ENCODE measurements at places on chromosomes 5 and 9.

- no peak for DNase-seq
Observed at GRCh38 chr9:93579711-93580516, 3.5 kb downstream of the PHF2 start.

DNA sequence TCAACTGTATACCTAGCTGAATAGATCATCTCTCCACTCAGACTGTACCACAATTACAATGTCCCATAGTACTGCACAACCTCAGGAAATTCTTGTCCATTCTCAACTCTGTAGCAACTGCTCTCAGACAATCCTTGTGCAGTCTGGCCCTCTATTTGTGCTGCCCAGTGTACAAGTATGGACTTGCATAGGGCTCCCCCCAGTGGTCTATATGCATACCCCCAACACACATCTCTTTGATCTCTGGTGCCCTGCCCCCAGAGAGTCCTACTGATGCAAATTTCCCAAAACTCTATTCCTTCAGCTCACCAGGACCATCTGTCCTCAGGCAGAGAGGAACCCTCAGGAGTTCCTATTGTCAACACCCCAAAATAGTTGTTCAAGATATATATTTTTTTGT is 205.3 kb downstream of the SLCO4C1 start:
- DNase-seq: no peak

DNA sequence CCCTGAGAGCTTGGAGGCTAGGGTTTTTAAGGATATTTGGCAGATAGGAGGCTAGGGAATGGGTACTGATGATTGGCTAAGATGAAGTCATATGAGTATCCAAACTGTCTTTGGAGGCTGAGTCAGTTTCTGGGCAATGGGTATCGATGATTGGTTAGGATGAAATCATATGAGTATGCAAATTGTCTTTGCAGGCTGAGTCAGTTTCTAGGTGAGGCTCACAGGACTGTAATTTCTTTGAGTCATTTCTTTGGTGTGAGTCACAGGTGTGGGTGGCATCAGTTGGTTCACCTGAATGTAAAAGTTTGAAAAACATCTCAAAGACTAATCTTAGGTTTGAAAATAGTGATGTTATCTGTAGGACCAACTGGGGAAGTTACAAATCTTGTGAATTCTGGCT is 1068.0 kb downstream of the NR2F1-AS1 start:
- no peak for DNase-seq

- no peak for DNase-seq
Observed at GRCh38 chr9:114281473-114282103, 41.3 kb upstream of the ORM1 start.

GRCh38 chr9:33236571-33236970 is 3.4 kb upstream of the SPINK4 start:
- no peak for DNase-seq

GRCh38 chr5:82942083-82942881 is 134.9 kb downstream of the TMEM167A start:
- DNase-seq: no peak

GRCh38 chr5:3512361-3513095 is 83.1 kb upstream of the IRX1 start:
- no peak for DNase-seq

DNA sequence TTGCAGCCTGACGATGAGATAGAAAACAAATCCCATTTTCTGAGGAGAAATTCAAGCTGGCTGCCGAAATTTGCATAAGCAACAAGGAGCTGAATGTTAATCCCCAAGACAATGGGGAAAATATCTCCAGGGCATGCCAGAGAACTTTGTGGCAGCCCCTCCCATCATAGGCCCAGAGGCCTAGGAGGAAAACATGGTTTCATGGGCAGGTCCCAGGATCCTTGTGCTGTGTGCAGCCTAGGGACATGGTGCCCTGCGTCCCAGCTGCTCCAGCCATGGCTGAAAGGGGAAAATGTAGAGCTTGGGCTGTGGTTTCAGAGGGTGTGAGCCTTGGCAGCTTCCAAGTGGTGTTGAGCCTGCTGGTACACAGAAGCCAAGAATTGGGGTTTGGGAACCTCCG is 48.8 kb upstream of the MAN2A1 start:
- DNase-seq: no peak

DNA sequence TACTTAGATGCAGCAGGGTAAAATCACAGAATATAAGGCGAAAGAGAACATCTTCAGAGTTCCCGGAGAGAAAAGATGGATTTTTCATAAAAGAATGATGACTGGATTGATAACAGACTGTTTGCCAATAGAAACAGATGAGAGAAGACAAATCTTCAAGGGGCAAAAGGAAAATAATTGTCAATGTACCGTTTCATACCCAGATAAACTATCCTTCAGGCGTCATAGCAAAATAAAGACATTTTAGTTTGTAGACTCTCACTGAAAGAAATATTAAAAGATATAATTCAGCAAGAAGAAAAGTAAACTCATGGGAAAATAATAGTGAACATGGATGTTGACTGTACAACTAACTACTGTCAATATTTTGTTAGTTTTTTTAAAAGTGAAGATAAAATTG is 174.2 kb downstream of the CRB2 start:
- DNase-seq: no peak

- DNase-seq: no peak
Observed at GRCh38 chr5:41770799-41771198, 99.4 kb downstream of the OXCT1 start.

- DNase-seq: no peak
Observed at GRCh38 chr5:60395712-60396329, 304.1 kb downstream of the DEPDC1B start.

GRCh38 chr5:77076961-77077828 is 9.9 kb downstream of the ZBED3 start:
- no peak for DNase-seq

GRCh38 chr5:32563614-32564013 is 21.7 kb upstream of the SUB1 start:
- DNase-seq: no peak

- DNase-seq: no peak
Observed at GRCh38 chr9:134558124-134558905, 83.3 kb upstream of the COL5A1 start.

DNA sequence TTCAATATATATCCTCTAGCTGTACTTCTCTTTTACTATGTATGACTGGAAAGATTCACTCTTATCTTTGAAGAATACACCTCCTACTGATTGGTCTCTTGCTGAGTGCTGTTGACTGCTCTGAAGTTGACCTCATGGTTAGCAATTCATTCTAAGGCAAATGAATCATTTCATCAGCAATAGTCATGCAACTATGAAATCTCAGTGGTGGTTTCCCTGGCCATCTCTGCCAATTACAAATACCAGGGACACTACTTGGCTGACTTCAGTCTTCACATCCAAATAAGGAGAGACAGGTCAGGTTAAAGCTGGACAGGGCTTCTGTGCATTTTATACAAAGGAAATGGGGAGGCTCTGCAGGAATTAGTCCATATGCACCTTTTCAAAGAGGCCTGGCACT is 333.5 kb upstream of the ACTBL2 start:
- DNase-seq: peak; percentile 96

GRCh38 chr5:71778678-71779276 is 59.7 kb downstream of the CARTPT start:
- peak; percentile 18 for DNase-seq

DNA sequence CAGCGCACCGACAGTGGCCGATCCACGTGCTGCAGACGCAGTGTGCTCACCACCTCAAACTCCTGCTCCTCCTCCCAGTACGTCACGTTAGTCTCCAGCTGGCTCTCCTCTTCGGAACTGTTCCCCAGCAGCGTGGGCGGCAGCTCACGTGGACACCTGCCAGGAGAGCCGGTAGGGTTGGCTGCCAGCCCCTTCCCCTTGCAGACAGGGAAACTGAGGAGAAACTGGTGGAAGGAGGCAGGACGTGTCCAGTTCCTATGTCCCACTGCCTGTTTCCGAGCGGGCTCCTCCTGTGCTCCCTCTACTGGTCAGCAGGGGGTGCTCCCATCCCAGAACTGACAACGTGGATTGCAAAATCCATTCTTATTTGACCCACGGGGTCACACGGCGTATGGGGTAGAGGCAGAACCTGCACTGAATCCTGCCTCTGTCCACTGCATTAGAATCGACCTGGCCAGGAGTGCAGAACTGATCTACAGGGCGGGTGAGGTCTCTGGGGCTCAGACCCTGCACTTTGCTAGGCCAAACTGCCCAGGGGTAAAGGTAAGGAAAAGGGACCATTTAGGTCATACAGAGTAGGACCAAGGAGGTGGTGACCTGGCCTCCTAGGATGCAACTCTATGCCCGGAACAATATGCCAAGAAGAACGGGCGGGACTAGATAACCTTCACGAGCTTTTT is 25.7 kb downstream of the PDGFRB start:
- DNase-seq: no peak

DNA sequence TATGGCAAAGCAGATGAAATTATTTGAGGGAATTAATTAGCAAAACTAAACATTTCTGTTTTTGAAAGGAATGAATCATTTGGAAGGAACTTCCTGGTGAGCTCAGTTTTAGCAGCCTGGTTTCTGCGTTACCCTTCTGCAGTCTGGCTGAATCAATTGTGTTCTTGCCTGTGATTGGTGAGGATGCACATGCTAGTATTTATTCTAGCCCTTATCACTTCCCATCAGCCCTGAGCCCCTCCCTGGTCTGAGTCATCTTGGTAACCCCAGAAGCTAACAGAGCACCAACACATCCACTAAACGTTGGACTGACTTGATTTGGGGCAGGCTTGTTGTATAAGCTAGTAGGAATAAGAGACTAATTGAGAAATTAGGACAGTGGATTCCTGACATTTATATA is 6.6 kb downstream of the TJP2 start:
- DNase-seq: peak; percentile 93

- DNase-seq: no peak
Observed at GRCh38 chr5:78958672-78959445, 26.3 kb downstream of the ARSB start.

GRCh38 chr5:33343676-33344327 is 97.0 kb upstream of the TARS1 start:
- DNase-seq: peak; percentile 89

DNA sequence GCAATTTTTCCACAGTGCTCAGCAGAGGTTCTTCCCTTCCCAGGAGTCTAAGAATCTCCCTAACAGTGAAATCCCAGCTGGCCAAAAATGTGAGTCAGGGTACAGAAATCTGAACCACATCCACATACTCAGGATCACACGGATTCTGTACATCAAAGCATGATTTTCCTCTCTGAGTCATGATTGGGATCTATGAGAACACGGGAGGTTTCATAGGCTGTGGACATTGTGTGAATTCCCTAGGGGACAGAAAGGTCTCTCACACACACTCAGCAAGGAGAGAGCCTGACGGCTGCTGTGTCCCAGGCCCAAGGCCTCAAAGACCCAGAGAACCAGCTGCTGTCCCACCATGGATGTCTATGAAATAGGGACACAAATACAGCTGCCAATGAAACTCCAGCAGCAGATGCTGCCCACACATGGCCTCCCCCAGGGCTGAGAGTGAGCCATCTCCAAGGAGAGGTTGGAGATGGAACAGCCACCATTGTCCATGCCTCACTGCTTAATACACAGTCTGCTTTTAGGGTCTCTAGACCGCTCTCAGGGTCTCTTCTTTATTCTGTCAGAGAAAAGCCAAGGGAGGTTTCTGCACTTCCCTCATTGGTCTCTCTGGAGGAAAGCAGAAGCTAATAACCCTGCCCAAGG is 102.7 kb downstream of the ADAMTS12 start:
- peak; percentile 100 for DNase-seq

- peak; percentile 8 for DNase-seq
Observed at GRCh38 chr5:108481355-108481931, 99.5 kb upstream of the FBXL17 start.

DNA sequence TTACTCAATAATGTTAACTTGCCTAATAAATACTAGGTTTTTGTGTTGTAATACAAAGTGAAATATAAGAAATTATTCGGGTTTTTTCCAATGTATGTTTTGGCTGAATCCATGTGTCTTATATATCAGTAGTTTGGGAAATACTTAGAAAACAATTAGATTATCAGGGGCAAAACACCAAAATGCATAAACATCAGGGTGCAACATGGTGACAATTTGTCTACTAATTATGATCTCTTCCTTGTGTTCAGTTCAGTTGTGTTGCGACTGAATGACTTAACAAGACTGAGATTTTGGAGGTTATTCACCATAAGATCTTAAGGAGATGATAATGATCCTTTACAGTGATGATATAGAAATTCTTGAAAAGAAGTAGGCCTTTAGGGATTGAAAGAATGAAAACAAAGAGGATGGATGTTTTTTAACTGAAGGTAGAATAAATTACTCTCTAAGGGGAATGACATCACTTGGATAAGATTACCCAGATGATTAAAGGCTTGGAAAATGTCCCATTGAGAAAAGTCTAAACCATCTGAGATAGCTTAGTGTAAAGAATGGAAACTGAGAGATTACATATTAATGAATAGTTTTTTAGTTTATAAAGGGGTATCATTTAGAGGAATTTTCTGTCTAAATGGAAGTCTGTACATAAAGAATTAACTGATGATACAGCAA is 415.8 kb downstream of the SPATA31D1 start:
- DNase-seq: no peak

DNA sequence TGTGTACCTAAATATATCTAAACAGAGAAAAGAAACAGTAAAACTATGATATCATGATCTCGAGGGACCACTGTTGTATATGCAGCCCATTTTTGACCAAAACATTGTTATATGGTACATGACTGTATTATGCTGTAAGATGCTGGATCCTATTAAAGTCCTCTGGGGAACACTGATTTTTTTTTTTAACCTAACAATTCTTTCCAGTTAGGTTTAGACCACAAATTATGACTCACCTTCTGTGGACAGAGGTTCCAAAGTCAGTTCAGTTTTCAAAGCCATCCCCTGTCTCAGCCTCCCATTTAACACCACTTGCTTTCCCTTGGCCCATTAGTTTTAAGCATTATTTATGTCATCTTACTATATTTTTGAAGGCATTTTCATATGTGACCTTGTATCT is 27.1 kb downstream of the TRMO start:
- no peak for DNase-seq

DNA sequence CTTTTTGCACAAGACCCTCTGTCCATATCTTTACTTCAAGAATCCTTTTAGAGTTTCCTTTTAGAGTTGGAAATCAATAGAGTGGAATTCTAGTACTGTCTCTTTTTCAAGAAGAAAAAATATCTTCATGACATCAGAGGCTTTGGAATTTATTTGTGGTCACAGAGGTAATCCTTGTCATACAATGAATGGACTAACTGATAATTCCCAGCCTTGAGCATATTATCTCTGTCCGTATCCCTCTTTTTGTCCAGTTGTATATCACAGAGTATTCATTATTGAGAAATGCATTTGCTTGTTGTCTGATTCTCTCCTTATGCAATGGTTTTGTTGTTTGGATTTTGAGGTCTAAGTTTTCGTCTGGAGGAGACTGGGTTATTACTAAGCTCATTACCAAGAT is 82.0 kb upstream of the HAPLN1 start:
- no peak for DNase-seq

GRCh38 chr5:75018805-75019587 is 33.4 kb downstream of the GCNT4 start:
- DNase-seq: no peak

DNA sequence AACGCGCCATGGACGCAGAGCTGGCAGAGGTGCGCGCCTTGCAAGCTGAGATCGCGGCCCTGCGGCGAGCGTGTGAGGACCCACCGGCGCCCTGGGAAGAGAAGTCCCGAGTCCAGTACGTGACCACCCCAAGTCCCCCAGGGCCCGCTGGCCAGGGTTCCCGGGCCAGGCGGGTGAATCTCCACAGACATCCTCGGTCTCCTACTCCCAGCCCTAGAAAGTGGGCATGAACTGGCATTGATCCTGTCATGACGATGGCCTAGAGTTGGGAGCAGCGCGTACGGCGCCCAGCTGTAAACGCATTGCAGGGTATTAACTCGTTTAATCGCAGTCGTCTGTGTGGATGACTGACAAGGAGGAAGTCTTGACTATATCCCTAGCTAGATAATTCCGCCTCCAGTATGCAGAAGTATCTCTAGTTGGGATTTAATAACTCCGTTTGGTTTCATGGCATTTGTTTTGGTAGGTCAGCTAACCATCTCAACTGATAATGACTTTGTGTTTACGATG is 293 bp downstream of the CENPP start:
- no peak for DNase-seq
